ENCODE measurements at places on chromosomes 11 and 22.

GRCh38 chr11:8719211-8719649 lies 36.6 kb downstream of the RPL27A start:
- DNase-seq = peak; percentile 86

- no peak for DNase-seq
Measured at GRCh38 chr11:72832301-72833082, 18.3 kb downstream of the ATG16L2 start.

- DNase-seq = no peak
Measured at GRCh38 chr11:35322318-35322979, 96.9 kb downstream of the SLC1A2 start.

DNA sequence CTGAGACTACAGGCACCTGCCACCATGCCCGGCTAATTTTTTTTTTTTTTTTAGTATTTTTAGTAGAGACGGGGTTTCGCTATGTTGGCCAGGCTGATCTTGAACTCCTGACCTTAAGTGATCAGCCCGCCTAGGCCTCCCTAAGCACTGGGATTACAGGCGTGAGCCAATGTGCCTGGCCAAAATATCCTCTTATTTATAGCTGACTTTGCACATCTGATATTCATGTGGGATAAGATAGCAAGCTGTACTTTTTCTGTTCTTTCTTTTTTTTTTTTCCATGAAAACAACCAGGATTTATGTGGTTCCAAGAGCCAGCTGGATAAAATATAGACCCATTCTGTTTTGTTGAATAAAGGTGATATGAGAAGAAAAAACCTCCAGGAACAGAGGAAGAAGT lies 12.1 kb upstream of the XBP1 start:
- no peak for DNase-seq

GRCh38 chr11:64245401-64245796 lies 1.3 kb downstream of the PPP1R14B start:
- peak; percentile 33 for DNase-seq

DNA sequence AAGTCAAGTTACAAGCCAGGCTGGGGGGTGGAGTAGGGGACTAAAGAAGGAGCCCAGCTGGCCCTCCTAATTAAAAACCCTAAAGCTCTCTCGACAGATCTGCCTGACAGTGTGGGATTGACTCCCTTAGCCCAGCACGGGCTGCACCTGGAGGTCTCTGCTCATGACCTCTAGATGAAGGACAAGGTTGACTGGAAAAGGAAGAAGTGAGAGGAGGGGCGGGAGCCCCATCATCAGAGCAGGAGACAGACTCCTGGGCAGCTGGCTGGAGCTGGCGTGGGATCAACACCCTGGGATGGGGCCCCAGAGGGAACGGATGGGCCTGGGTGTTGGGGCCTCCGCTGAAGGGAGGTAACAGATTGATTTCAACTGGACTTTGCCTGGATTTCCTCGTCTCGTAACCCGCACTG lies 46.1 kb downstream of the RPUSD4 start:
- DNase-seq = no peak

GRCh38 chr11:62157603-62158002 lies 32.4 kb upstream of the SCGB1D1 start:
- DNase-seq = no peak

- DNase-seq = peak; percentile 94
Measured at GRCh38 chr11:128453444-128454336, 133.7 kb downstream of the ETS1 start.

GRCh38 chr11:64947208-64947814 lies 11.6 kb upstream of the GPHA2 start:
- no peak for DNase-seq

GRCh38 chr11:131756479-131757110 lies 386.2 kb downstream of the NTM start:
- DNase-seq = peak; percentile 51

GRCh38 chr11:79546351-79546750 lies 105.5 kb upstream of the TENM4 start:
- no peak for DNase-seq

DNA sequence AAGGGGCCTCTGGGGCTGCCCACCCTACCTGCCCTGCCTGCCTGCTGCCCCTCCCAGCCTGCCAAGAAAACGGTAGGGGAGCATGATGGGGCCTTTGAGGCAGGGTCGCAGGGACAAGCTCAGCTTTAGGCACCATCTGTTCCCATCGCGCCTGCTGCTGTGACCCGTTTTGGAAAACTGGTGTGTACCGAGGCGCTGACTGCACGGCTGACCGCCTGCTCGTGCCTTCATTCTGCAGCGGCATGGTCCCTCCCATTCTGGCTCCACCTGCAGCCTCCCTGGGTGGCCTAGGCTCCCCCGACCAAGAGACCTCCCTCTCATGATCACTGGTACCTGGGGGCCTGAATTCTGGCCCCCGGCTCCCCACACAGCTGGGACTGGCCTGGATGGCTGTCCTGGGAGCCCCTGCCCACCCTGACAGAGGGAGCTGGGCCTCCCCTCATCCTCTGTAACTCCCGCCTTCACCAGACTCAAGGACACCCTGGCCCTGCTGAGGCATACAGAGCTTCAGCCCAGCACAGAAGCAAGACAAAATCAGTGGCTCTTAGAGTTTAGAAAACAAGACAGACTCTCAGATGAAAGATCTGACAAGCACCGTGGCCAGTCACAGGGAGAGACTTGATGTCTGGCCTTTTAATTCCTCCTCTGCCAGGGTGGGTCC lies 6.5 kb upstream of the MYRF start:
- DNase-seq = no peak

DNA sequence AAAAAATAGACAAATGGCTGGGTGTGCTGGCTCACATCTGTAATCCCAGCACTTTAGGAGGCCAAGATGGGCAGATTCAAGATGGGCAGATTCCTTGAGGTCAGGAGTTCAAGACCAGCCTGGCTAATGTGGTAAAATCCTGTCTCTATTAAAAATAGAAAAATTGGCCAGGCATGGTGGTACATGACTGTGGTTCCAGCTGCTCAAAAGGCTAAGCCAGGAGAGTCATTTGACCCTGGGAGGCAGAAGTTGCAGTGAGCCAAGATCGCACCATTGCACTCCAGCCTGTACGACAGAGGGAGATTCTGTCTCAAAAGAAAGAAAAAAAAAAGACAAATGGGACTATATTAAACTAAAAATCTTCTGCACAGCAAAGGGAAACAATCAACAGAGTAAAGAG lies 55.4 kb downstream of the USP35 start:
- DNase-seq = peak; percentile 35

DNA sequence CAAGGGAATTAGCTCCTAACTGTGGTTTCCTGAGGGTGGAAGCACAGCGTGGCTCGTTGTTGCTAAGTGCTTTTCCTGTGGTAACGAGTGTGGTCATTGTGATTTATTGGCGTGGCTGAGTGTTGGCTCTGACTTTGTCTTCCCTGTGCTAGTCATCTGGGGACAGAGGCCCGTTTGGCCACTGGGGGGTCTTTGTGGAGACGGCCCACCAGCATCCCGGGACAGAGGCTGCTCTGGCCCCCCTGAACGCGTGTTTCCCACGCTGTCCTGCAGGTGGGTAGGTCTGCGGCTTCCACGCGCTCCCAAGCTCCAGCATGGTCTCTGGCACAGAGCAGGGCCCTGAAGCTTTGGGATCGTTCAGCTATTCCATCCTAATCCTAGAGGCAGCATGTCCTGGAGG lies 1040.0 kb downstream of the TBC1D22A start:
- no peak for DNase-seq

DNA sequence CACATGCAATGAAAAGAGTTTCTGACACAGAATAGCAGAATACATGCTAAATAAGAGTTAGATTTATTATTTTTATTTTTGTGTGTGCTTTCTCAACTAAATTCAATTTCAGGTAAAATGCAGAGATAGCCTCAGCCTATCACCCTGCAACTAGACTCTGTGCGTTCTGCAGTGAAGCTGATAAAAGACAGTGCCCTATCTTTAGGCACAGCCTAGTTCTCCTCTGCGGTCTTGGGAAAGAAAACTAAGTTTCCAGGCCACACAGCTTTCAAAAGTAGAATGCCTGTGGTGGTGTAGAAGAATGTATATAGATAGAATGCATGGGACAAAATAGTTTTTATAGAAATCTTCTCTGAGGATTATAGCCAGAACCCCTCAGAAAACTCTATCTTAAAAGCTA lies 12.0 kb upstream of the MMP1 start:
- DNase-seq = no peak

GRCh38 chr11:67438158-67438902 lies 848 bp upstream of the PTPRCAP start:
- DNase-seq = no peak

DNA sequence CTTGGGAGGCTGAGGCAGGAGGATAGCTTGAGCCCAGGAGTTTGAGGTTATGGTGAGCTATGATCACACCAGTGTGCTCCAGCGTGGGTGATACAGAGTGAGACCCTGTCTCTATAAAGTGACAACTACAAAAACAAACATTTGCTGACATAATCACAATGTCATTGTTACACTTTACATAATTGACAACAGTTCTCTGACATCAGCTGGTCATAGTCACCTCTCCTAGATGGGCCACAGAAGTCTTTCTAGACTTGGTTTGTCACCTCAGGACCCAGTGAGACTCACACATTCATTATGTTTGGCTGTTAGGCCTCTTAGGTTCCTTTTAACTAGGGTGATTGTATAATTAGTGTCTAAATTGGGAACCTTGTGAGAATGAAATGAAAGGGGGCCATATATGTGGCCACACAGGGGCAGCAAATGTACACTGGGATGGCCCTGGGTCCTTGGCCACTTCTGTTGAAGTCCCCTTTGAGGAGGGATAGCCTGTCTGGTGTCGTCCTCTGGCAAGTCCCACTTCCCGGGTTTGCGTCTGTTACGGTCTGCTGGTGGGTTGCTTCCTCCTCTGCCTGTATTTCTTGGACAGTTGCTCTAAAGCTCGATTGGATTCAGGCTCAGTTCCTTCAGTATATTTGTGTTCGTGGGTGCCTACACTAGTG lies 5.8 kb upstream of the PPIL2 start:
- no peak for DNase-seq

DNA sequence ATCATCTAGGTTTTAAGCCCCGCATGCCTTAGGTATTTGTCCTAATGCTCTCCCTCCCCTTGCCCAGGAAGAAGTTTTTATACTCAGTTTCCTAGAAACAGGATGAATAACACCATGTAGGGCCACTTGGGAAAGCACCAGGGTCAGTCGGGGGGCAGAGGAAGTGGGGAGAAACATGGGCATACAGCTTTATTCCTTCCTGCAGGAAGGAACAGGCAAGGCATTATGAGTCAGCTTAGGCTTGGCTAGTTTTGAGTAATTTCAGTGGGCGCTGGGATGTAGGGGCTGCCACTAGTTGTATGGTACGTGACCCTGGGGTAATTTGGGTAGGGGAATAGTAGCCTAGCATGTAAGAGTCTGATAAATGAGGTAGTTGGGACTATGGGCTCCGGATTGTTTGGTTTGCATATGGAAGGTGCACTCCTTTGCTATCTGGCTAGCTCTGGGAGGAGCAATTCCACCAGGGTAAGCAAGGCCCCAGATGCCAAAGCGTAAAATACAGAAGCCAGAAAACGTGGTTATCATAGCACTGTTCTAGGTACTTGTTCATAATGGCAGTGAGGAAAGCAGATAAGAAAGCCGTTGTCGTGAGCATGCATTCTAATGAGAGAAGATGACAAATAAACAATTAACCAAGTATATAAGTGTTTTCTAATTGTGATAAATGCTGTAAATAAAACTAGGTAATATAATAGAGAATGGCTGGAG lies 24.8 kb downstream of the ACER3 start:
- DNase-seq = peak; percentile 67

GRCh38 chr22:35601743-35602615 lies 15.2 kb downstream of the MB start:
- DNase-seq = peak; percentile 27

- DNase-seq = no peak
Measured at GRCh38 chr22:49918911-49919881, 762 bp downstream of the CRELD2 start.

DNA sequence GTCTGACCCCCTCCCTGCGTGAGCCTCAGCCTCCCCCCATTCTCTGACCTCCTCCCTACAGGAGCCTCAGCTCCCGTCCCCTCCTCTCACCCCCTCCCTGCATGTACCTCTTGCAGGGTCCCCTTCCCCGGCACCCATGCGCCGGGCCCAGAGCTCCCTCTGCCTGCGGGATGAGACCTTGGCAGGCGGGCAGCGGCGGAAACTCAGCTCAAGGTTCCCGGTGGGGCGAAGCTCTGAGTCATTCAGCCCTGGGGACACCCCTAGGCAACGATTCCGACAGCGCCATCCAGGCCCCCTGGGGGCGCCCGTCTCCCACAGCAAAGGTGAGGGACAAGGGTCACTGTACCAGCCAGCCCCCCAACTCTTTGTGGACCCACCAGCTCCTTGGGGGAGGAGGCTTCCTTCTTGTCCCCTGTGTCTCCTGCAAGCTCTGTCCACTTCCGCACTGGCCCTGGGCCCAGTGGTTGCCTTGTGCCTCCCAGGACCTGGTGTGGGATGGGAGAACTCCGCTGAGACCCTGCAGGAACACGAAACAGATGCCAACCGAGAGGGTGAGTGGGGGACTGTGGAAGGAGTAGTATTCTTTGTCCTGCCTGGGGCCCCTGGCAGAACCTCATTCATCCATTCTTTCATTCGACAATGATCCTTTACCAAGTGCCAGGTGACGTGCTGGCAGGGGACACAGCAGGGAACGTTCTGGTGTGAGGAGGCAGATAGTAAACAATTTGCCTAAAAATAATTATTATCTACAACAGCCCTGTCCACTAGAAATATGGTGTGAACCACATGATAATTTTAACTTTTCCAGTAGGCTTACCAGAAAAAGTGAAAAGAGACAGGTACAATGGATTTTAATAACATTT lies 3.7 kb upstream of the RPS6KA4 start:
- DNase-seq = peak; percentile 81

DNA sequence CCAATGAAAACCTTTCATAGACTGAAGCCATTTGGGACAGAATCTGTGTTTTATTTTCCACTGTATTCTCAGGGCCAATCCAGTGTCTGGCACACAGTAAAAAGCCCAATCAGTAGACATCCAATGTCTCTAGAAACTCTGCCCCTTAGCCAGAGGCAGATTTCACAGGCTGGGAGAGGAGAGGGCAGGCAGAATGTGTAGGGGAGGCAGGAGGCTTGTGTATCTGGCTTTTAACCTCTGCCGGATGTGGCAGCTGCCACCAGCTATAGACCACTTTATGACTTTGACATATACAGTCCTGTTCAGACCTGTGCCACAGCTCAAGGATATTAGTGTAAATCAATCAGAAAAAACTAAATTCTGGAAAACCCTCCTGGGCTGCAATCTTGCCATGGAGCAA lies 4.4 kb downstream of the EXPH5 start:
- no peak for DNase-seq

Measured in astrocyte of the spinal cord (primary cell).